Hematopoietic multipotent progenitor cell (in vitro differentiated cells): ENCODE measurements at places on chromosomes 7 and 10.
A peak's percentile ranks its signal among the peaks of the same experiment; 100 is the strongest.

DNA sequence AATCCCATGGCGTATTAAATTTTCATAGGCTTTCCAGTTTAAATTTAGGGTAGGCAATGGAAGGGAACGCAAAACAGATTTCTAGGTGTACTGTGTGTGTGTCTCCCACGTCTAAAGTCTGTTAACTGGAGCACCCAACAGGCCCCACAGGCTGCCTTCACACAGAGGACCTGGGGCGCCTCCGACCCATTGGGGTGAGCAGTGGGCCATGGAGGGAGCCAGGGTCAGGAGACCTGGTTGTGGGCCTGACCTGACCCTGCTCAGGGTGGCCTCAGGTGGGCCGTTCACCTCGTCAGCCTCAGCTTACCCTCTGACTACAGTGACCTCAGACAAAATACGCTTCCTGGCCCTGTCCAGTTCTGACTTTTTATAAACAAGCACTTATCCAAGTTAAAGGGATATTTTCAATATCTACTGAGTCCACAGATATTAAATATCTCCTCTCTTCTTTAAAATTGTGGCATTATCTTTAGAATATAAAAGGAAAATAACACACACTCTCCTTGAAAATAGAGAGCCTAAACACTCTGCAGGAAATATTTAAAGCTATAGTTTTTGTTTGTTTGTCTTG, 159.6 kb downstream of the EGFR start:
- DNase-seq = no peak

- DNase-seq = no peak
Measured at GRCh38 chr7:47342296-47343060, 239.4 kb downstream of the TNS3 start.

DNA sequence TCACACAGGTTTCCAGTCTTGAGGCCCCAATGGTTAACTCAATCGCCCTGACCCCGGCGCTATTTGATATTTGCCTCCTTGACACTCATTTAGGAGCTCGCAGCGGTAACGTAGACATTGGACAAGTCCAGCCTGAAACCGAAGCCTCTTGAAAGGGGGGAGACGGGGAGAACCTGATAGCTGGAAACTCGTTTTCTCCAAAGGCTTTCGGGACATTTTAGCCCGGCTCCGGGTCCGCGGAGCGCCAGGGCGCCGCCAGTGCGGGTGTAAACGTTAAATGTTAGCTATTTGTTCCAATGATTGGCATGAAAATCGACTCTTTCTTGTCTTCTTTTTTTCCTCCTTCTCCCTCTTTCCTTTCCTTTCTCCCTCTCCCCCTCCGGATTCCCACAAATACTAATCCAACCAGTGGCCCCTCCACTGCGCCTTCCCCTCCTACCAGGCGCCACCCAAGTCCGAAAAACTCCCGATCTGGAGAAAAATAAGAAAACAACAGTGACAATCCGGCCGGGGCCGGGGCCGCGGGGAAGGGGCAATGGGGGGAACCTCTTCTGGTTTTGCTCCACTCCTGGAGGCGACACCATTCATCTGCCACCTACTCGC, 17.2 kb upstream of the GATA3 start:
- peak; percentile 21 for DNase-seq

DNA sequence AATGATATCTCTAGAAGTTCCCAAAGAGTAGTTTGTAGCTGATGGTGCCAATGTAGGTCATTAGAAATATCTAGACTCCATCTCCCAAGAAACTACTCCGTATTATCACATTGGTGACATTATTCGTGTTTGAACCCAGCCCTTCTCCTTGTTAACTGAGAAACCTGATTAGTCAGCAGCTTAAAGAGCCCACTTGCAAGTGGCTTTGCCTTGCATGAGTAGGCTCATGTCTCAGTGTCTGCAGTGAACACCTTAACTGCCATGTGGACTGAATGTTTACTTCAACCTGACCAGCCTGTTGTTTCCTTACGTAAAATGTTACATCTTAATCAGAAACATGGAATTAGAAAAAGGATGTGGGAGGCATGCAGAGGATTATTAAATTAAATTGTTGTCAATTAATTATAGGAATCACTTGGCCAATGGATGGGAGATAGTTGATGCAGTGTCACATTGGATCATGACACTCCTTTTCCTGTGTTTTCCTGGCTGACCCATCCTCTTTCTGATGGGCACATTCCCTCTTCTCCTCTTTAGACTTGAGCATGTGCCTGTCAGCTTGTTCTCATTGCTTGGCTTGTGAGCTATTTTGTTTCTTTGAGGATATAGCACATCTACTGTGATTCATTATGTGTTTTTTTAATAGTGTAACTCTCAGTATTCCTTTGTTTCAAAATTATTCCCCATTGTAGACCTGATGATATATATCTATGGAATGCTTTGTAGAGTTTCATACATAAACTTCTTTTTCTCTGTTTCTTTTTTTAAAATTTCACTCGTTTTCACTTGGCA, 18.0 kb downstream of the STARD3NL start:
- no peak for DNase-seq

- DNase-seq = no peak
Measured at GRCh38 chr10:60733826-60734225, 44.5 kb upstream of the CDK1 start.

GRCh38 chr7:85103962-85104361, 82.9 kb downstream of the SEMA3D start:
- DNase-seq = no peak
